ENCODE measurements at places on chromosomes 12 and 14.

- no peak for DNase-seq
Observed at GRCh38 chr14:78767436-78767835, 597.3 kb downstream of the NRXN3 start.

GRCh38 chr12:52884526-52885293 is 20.2 kb downstream of the KRT8 start:
- peak; percentile 63 for DNase-seq

DNA sequence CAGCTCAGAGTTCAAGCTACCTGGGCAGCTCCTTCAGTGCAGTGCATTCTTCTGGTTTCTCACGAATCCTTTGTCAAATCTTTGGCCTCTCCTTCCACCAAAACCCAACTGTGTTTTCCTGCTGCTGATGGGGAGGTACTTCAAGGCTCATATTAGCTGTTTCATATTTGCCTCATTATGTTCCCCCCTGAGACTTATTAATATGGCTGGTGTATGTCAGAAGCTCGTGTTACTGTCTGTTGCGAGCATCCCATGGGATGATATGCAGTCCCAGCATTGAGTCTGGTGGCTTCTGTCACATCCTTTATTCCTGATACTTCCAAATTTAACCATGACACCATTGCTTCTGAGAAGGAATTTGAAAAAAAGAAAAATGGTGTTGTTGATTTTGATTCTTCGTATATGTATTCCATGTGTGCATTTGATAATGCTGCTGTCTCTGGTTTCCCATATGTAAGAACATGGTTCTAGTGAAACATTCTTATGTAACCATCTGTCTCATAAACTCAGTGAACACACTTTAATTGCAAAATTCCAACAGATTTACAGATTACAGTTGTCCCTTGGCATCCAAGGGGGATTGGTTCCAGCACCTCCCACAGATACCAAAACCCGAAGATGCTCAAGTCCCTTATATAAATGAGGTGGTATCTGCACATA is 149.1 kb downstream of the KICS2 start:
- DNase-seq = no peak

DNA sequence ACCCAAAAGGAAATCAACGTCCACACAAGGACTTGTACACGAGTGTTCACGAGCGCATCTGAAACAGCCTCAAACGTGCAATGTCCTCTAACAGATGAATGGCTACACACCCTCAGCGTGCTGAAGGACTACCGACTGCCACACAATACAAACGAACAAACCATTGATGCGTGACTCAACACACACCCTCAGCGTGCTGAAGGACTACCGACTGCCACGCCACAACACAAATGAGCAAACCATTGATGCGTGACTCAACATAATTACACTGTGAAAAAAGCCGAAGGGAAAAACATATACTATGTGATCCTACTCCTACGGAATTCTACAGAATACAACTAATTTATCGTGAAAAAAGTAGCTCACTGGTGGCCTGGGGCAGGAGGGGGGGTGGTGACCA is 25.1 kb upstream of the BTBD6 start:
- DNase-seq = no peak

GRCh38 chr14:61280092-61280525 is 1.0 kb downstream of the TMEM30B start:
- no peak for DNase-seq

- no peak for DNase-seq
Observed at GRCh38 chr12:83199069-83199468, 512.4 kb downstream of the TMTC2 start.

Data from GM12865 (cell line).